D341Med (cell line): ENCODE measurements at places on chromosomes 2 and 18.

GRCh38 chr2:16013359-16013911, 73.1 kb downstream of the MYCN start:
- no peak for DNase-seq

GRCh38 chr2:179263446-179264367, 925 bp downstream of the SESTD1 start:
- peak; percentile 77 for DNase-seq

DNA sequence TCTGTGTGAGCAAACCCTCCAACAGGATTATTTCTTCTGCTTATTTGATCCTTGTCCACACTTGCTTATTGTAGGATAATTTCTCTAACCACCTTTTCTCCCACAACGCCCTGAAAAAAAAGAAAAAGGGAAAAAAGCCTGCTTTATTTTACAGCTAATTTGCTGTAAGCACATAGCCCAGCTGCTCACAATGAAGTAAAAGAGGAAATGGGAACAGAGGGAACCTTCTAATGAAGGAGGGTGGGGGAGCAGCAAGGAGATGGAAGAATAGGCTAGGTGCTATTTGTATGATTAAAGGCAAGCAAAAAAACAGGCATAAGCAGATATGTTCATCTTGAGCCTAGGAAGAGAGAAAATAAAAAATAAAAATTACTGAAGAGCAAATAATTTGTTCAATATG, 331.6 kb downstream of the TXNL1 start:
- DNase-seq, result no peak

- no peak for DNase-seq
These were observed 75.5 kb downstream of the TRABD2A start for GRCh38 chr2:84805250-84805958.

DNA sequence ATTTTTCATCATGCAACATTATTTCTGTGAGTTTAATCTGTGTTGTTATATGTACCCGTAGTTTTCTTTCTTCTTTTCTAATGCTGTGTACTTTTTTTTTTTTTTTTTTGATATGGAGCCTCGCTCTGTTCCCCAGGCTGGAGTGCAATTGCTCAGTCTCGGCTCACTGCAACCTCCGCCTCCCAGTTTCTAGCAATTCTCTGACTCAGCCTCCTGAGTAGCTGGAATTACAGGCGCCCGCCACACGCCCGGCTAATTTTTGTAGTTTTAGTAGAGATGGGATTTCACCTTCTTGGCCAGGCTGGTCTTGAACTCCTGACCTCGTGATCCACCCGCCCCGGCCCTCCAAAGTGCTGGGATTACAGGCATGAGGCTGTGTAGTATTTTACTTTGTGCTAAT, 155.4 kb downstream of the GALR1 start:
- no peak for DNase-seq

DNA sequence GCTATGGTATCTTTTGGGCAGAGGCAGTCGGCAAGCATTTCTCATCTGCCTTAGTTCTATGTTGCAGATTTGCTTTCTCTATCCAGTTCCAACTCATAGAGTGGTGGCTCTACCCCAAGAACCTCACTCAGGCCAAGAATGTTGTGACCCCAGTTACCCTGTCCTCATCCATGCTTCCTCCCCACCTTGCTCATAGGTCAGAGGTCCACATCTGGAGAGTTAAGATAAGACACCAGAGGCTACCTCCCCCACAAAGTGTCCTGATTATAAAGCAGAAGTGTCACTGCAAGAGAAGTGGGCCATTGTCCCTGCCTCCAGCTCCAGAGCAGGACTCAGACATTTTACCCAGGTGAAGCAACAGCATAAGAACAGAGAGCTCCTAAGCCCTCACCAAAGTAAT, 276.8 kb upstream of the CHST9 start:
- DNase-seq, result no peak

DNA sequence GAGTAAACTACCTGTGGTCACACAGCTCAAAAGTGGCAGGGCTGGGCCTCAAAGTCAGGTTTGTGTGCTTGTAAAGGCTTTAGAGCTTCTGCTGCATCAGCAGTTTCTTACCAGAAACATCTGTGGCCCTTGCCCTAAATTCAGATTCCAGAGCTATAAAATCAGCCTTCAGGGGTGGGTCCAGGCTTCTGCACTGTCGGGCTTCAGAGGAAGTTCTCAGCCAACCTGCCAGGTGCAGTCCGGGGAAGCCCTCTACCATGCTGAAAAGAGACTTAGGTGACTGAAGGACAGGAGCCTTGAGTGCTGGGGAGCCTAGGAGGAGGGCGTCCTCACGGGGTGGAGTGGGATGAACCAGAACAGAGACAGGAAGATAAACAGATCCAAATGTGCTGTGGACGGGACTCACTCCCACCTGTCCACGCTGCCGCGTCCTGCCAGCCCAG, 69.9 kb upstream of the HS6ST1 start:
- DNase-seq, result no peak

DNA sequence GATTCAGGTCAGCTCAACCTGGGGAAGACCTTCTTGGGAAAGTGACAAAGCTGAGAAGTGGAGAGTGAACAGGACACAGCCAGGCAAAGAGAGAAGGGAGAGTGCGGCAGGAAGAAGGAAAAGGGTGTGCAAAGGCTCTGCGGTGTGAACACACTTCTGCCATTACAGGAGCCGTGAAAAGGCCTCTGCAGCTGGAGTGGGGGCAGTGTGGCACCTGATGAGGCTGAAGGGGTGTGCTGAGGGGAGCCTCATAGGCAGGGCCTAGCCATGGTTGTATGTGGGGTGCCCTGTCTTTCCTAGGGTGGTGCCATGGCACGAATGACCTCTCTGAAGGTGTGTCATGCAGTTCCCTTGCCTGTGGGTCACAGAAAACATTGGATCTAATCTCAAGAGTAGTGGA, 347.6 kb downstream of the CYRIA start:
- DNase-seq, result no peak

- no peak for DNase-seq
These were observed 148.6 kb upstream of the FIGN start for GRCh38 chr2:163884416-163884815.

DNA sequence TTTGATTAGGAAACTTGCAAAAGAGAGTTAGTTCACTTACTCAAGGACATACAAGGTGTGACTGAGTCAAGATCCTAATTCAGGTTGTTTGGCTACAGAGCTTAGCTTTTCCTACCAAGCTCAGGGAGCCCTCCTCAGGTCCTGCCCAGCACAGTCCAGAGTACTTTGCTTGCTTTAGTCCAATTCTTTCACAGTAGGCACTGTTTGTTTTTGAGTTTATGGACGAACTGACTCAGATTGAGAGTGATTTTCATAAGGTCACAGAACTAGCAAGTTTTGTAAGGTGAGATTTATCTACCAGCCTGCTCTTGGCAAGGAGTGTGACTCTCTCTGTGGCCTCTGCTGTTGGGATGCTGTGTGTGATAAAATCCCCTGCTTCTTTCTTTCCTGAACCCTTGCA, 310.5 kb downstream of the PTPRM start:
- no peak for DNase-seq

DNA sequence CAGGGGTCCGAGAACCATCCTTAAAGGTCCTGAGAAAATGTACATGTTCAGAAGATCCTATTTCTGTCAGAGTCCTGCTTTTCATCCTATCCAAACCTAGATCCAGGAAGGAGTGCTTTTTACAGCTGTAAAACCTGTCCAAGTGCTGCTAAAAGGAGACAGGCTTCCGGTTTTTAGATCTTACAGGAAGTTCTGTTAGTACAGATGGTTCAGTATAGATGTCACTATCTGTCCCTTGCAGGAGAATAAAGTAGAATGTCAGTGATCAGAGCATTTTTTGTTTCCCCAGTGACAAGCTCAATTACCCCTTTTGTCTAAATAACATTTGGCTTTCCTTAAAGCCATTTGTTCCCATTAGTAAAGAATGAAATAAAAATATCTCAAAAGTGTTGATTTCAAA, 98.3 kb downstream of the NRP2 start:
- no peak for DNase-seq

DNA sequence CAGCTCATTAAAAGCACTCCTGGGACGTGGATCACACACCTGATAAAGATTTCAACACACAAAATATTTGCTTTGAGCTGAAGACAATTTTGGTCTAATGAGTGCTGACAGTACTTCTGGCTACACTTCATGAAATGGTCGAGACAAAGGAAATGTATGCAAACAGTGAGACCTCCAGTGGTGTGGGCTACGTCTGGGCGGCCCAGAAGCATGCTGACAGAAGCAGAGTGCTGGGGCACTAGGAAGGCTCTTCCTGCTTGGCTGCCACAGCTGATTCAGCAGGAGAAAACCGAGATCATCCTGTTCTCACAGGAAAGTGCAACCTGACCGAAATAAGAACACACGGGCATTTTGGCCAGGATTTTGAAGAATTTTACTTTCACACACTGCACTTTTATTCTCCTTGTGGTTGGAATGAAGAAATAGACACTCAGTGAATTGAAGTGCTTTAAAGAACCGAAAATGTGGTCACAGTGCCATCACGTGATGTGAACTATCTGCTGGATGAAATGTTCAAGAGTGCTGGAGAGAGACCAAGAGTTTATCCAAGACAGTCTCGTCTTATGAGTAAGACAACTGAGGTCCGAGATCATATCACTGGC, 149.5 kb downstream of the CCBE1 start:
- no peak for DNase-seq

DNA sequence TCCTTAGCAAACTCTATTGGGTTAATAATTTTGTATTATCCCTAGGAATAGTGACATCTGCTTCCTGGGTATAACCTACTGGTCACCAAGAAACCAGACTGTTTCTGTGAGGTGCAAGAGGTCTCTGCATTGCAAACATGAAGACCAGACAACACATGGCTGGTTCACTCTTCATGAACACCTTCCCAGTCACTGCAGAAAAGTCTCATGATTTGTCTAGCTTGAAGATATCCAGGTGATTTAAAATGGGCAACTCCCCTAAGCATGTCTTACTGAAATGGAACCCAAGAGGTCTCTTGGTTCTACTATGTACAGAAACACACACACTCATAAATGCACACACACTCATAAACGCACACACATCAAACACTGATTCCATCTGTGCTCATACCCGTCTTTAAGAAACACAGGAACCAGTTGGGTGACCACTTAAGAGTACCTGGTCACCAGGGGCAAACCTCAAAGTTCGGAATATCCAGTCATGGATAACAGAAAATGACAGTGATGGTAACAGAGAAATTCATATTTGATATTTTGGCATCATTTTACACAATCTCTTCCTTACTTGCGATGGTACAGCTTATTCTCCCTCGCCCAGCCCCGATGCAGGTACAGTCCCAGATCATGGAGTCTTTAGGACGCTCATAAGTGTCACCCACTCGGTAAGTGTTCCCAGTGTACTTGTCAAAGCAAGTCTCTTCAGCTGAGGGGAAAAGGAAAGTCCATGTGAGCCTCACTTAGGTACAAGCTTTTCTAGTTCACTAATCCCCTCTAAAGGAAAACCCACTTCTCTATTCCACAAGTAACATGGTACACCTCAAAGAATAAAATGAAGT, 2.9 kb downstream of the FN1 start:
- no peak for DNase-seq

GRCh38 chr2:100610381-100610831, 47.6 kb downstream of the PDCL3 start:
- DNase-seq, result peak; percentile 76

DNA sequence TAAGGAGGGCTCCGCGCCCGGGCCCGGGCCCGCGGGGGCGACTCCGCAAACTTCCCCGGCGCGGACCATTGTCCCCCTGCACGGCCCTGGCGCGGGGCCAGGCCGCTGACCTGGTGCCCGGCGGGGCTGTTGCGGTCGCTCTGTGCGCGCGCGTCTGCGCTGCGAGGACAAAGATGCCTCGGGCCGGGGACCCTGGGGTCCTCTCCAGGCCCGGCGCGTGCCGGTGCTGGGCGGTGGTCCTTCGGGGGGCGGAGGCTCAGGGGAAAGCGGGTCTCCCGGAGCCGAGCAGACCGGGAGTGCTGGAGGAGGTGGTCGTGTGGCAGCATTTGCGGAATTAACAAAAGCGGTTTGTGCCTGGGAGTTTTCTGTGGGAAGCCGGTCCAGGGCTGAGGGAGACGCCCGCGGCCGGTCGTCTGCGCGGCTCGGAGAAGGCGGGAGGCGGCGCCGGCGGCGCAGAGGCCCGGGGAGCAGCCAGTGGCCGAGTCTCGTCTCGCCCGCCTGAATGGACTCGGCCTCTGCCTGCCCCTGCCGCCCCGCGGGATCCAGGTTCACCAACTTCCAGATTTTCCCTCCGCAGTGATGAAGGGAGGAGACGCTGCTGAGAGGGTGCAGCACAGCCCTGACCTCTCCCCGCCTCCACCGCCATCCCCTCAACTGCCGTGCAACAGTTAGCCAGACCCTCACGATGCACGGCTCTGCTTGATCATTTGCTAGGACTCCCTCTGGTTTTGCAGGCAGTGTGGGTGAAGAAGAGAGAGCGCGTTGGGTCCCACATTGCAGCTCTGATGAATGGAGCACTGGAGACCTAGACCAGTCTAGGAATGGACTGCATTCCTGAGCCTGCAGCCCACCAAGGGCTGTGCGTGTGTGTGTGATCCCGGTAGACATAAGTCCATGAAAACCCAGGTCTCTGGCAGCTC, 705 bp downstream of the EFR3B start:
- peak; percentile 67 for DNase-seq

DNA sequence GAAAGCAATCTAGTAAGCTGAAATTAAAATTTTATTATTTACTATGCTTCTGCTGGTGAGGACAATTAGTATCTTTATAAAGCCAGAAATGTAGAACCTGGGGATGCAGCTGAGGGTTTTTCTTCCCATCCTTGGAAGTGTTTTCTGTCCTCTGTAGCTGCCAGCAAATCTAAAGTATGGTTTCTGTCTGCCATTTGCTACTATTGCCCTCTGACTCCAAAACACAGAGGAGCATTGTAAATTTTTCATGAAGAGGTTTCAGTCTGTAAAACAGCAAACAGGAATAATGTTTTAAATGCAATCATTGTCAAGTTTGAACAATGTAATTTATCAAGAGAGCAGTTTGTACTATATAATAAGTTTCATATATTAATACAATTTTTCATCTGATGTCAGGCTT, 258.8 kb downstream of the ZNF407 start:
- no peak for DNase-seq

- peak; percentile 24 for DNase-seq
These were observed 5.9 kb downstream of the SP9 start for GRCh38 chr2:174340400-174341292.

DNA sequence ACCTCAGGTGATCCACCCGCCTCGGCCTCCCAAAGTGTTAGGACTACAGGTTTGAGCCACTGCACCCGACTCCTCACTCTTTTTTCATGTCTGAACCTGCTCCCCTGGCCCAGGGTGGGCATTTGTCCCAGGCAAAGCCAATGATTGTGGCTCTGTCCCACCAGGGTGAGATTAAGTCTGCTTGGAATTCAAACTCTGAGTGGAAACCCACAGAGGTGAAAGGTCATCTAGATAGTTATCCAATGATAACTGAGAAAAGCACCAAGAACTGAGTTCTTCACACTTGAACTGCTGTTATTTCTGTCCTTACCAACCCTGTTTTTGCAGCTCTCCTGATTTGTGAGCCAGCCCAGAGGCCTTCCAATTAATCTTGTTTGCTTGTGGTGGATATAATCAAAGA, 62.4 kb upstream of the ACVR1 start:
- DNase-seq, result no peak

DNA sequence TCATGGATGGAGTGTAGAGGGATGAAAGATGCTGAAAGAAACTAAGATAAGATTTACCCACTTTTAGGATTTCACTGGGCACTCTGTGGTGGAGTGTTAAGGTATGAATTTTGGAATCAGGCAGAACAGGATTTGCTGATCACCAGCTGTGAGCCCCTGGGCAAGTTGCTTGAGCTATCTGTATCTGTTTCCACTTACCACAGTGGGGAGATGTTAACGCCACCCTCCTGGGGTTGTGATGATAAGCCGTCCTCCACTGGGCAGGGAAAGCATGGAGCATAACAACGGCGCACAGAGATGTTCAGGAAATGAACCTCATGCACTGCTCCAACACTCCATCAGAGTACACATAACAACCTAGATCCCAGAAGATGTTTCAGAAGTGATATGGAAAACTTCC, 160.6 kb downstream of the MTCL1 start:
- no peak for DNase-seq
